ENCODE measurements at places on chromosomes 16 and 17.
A peak's percentile ranks its signal among the peaks of the same experiment; 100 is the strongest.

DNA sequence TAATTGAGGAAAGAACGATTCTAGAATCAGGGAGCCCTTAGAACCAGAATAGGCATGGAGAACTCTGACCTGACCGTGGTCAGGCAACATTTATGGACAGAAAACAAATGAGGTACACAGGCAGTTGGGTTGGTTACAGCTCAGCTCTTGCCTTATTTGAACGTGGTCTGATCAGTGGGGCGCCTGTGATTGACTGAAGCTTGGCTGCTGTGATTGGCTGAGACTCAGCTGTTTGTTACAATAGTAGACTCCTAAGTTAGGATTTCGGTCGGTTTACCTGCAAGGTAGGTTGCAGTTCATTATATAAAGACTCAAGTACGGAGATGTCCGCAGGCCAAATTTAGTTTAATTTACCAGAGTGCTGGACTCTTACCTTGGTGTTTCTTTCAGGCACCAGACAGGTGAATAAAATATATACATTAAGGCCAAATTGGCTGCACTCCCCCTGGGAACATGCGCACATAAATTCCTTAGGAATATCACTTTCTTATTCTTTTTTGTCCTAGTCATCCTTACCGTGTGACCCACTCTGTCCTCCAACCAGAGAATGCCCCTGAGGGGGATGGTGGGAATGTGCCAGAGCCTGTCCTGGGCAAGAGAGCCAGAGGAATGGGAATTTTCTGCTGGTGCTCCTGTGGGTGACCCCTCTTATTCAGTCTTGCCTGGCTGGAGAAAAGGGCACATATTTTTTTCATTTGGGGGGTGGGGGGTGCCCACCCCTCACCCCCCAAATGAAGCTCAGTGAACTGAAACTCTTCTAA, 7.5 kb upstream of the CSNK2A2 start:
- no peak for DNase-seq

DNA sequence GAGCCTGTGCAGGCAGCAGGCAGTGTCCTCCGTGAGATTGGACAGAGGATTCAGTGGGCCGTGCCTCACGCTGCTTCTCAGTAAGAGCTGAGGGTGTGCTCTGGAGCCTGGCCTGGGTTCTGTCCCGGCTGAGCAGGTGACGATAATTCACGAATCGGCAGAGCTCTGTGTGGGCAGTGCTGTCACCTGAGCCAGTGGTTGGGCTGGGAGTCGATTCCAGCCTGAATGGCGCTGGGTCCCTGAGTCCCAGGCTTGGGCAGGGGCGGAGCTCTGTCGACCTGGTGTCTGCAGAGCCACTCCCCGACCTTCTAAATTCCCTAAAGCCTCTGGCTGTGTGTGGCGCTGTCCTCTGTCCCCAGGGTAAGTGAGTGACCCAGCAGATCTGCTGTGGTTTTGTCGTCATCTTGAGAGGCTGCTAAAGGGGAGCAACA, 8.4 kb downstream of the ACSF3 start:
- no peak for DNase-seq

- DNase-seq: no peak
These were observed 570 bp upstream of the BCO1 start for GRCh38 chr16:81237942-81238295.

GRCh38 chr17:4342535-4342934, 23.9 kb downstream of the UBE2G1 start:
- DNase-seq: no peak

- no peak for DNase-seq
These were observed 137.2 kb downstream of the SHISA9 start for GRCh38 chr16:13038591-13038990.

DNA sequence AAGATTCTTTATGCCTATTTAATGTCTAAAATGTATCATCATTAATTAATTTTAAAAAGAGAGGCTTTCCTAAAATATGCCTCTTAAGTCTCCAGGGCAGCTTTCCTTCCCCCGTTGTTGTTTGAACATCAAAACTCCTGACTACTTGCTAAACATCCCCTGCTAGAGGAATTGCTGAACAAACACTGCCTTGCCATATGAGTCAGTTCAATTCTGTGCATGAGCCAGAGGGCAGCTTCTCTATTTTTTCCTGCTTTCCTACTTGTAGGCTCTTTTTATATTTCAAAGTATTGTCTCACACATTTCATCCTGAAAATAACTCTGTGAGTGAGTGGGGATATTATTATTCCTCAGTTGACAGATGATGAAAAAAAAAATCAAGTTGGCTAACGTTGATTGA, 143.4 kb downstream of the HS3ST4 start:
- DNase-seq: no peak

DNA sequence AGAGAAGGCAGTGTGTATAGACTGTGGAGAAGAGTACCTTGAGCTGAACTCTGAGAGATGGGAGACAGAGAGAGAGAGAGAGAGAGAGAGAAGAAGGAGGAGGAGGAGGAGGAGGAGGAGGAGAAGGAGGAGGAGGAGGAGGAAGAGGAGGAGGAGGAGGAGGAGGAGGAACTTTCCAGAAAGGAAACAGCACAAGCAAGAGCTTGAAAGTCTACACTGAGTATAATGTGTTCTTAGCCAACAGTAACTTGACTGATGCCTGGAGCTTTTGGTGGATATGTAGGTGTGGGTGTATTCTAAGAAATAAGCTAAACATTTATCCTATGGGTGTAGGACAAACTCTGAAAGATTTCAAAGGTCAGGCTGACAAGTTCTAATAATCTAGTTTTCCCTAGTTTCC, 116.4 kb downstream of the SNX11 start:
- DNase-seq: no peak

DNA sequence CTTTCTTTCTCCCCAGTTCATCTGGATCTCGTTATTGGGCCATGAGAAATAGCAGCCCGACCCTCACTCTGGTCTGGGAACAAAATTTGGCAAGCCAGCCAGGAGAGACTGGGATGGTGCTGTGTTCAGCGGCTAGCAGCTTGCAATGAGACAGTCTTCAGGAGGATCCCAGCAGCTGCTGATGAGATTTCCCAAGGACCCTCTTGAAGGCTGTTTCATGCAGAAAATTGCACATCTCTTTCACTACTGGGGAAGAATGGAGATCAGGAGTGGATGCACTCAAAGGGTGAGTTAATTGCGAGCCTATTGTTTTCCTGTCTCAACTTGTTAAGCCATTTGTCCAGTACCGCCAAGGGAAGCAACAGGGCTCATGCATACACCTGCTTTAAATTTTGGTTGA, 5.5 kb upstream of the COIL start:
- DNase-seq: no peak

DNA sequence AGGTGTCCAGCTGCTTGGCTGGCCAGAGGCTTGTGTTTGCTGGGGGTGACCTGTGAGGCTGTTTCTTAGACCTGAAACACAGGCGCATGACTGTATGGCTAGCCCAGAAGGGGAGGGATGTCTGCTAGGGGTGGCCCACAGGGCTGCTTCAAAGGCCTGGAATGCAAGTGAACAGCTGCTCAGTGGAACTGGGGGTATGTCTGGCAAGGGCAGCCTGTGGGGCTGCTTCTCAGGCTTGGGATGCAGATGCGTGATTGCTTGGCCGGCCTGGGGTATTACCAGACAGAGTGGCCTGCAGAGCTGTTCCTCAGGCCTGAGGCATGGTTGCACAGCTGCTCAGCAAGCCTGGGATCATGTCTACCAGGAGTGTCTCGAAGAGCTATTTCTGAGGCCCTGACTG, 20.5 kb downstream of the TANC2 start:
- no peak for DNase-seq

GRCh38 chr17:41406205-41406604, 8.8 kb upstream of the KRT31 start:
- DNase-seq: no peak

DNA sequence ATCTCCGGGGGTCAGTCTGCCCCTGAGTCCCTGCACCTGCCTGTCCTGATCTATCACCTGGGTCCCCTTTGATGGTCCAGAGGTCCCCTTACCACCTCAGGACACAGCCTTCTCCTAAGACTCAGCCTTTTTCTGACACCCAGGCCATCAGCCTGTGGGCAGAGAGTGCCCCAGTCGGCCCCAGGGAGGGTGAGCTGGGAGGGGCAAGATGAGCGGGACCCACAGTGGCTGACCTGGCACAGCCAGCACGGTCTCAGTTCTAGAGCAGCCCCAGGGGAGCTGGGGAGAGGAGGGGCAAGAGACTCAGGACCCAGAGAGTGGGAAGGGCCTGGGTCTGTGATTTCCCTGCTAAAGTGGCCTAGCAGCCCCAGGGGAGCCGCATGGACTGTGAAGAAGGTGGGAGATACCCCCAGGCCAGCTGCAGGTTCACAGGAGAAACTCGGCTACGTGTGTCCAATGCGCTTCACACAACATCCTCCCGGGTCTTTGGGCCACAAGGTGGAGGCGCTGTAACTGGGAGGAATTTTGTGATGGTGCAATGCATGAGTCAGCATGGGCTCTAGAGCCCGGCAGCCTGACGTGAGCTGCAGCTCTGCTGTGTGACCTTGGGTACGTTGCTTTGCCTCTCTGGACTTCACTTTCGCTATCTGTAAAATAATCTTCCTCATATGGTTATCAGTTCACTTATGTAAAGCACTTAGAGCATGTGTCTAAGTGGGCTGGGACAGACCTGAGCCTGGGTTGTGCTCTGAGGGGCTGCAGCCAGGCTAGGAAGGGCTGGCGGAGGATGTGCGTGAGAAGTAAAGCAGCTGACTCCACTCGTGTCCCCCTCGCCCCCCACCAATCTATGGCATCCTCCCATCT, 67.2 kb upstream of the LHX1 start:
- peak; percentile 18 for DNase-seq

- no peak for DNase-seq
These were observed 35.5 kb downstream of the CPNE2 start for GRCh38 chr16:57127836-57128235.

- DNase-seq: no peak
These were observed 73.8 kb downstream of the CMIP start for GRCh38 chr16:81518439-81518757.

GRCh38 chr17:62965686-62966425, at the start of gene TANC2:
TSS of gene TANC2 (plus strand) at chr17:62966235. CDS start at chr17:63009560, 43,325 bp downstream.
- peak; percentile 66 for DNase-seq

- no peak for DNase-seq
These were observed 6.1 kb downstream of the MT1H start for GRCh38 chr16:56675685-56676210.

Data from fibroblast of the aortic adventitia (primary cell).